CD4-positive, alpha-beta T cell treated with Interleukin-4 for 4 hours (primary cell): ENCODE measurements at places on chromosomes 12 and 14.

DNA sequence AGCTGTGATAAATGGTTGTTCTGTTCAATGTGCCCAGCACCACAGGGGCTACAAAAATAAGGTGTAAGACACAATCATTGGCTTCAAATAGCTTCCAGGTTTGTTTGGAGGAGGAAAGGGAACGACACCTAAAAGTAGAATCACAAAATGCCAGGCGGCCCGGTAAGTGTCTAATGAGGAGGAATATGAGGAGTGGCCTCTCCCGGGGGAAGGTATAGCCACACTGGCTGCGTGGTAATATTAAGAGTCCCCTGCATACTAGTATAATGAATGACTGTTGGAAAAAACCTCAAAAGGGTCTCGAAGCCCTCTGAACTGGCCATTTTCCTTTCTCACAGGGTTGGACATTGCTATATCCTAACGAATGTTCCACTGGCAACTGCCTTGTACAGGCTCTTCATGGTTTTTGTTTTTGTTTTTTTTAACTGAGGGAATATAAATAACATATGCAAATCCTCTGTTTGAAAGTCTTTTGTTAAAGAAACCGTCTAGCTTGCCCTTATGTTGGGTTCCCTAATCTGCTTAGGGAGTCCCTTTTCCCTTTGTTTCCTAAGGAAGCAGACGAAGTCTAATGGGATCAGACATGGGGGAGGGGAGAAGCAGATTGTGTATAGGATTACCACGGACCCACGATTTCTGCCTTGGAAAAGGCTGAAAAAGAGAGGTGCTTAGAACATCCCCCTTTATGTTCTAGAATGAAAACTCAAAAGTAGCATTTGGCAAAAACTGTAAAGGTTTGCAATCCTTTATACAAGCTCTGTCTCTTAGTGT is 4.2 kb downstream of the CCDC60 start:
- no peak for DNase-seq

GRCh38 chr12:90679674-90680073 is 275.3 kb downstream of the CCER1 start:
- no peak for DNase-seq

DNA sequence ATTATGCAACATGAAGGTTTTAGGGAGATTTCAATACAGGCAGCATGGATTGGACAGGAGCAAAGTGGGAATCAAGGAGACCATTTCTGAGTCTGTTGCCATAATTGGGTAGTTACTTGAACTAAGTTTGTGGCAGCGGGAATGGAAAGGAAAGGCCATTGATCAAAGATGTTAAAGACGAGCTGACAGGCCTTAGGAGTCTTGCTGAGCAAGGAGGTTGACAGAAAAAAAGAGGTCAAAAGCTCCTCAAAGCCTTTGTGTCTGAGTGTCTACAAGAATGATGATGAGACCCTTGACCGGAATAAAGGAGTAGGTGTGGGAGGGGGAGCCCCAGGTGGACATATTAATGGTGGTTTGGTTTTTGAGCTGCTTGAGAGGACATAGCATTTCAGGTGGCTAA is 9.4 kb downstream of the PLEKHA5 start:
- DNase-seq = no peak

GRCh38 chr12:92010368-92010767 is 135.3 kb downstream of the BTG1 start:
- no peak for DNase-seq

GRCh38 chr12:79451365-79451764 is 239.4 kb downstream of the PAWR start:
- no peak for DNase-seq

DNA sequence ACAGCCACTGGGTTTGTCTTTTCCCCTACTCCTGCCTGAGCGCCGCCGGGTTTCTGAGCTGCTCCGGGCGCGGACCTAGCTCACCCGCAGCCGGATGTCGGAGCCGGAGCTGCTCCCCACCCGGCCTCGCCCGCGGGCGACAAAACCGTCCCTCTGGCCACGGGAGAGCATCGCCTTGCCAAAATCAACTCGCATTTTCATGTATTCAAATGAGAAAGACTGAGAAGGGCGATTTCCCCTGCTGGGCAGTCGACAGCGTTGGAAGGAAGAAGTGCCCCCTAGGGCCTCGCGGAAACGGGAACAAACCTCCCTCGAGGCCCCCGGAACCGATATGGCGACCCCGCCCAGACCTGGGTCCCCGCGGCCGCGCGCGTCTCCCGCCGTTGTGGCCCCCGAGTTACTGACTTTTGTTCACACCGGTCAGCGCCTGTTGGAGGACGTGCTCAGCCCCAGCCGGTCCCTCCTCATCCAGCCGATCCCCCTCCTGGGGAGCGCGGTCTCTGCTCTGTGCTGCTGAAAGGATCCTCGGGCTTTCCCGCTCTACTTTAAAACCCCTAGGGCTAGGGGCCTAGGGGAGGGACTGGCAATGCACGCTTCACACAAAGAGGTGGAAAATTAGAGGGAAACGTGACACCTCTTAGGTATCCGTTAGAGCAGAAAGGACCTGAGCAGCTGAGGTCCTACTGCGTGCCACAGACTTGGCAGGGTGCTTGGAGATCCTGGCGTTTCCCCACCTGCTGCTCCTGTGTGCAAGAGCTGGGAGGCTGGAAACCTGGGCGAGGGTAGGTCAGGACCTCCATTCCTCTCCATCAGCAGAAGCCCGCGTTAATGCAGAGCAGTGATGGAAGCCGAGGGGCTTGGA is 4.3 kb downstream of the TTC6 start:
- no peak for DNase-seq

DNA sequence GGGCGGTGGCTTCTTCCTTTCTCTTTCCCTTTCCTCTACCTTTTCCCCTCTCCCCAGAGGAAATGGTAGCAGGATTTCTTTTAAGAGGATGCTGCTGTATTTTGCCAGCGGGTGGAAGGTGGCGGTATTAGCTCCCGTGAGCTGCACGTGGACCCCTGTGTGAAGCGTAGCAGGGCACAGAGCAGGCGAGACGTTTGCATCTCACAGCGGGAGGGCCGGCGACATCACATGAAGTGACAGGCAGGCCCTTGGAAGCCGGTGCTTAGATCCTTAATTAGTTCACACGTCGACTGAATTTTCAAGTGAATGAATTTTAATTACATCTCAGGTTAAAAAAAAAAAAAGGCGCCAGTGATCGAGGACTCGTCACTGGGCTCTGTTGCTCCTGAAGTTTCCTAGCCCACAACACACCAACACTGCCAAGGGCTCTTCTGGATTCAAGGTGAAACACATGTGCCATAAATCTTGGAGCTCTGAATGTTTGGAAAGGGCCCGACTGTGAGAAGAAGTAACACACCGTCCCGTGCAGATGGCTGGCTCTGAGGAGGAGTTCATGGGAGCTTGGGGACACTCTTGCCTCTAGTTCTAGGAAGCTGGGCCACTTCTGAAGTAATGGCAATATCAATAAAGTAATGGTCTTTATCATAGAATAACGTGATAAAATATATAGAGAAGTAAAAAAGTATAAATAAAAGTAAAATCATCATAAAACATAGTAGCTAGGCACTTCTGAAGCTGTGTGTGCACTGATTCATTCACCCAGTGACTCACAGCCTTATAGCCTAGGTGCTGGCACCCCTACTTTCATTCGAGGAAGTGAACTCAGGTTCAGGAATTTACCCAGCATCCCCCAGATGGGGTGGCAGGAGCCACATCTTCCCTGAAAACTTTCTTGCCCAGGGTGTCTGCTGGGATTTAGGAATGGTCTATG is 75.3 kb downstream of the AACS start:
- DNase-seq = no peak

GRCh38 chr12:123040106-123040505 is 59.6 kb downstream of the ARL6IP4 start:
- DNase-seq = no peak

- no peak for DNase-seq
These were observed 28.3 kb downstream of the LRCOL1 start for GRCh38 chr12:132582058-132582420.

DNA sequence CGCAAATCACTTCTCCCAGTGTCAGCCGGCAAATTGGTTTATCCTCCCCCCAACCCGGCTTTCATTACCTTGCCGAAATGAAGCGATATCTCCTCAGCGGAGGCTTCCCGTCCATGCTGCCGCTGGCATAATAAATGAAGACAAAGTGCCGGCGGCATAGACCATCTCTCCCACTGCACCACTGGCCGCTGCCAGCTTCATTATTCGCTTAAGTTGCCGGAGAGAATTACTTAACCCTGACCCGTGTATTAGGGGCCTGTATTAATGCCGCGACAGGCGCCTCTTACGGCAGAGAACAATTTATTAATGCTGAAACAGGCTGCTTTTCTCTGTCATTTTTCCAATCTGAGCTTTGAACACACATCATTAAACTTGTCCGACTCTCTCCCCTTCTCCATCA is 17.5 kb upstream of the GPATCH2L start:
- DNase-seq = no peak

DNA sequence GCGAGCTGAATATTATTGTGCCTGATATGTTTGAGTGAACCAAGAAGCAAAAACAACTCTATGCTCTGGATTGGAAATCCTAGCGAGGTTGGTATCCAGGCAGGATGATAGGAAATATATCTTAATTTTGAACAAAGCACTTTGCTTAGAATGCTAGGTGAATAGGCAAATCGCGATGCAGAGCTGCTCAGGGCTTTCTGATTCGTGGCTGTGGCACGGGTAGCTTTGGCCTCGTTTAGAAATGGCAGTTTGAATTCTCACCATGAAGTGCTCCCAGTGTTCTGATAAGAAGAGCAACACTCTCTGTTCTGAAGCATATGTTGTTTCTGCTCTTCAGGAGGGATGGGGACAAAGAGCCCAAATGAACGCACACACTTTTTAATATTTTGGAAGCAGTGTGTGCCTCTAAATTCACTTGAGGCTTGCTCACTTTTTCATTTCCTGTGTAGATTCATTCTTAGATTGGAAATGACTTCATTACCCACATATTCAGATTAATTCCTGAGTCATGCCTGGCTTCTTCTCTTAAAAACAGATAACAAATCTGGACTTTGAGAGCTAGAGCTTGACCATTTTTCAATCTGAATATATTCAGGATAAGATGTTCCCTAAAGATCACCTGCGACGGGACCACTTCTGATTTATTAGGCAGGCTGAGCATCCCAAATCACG is 200.9 kb downstream of the RPAP3 start:
- DNase-seq = no peak

- DNase-seq = no peak
These were observed 10.4 kb upstream of the FBLN5 start for GRCh38 chr14:91957876-91958313.

DNA sequence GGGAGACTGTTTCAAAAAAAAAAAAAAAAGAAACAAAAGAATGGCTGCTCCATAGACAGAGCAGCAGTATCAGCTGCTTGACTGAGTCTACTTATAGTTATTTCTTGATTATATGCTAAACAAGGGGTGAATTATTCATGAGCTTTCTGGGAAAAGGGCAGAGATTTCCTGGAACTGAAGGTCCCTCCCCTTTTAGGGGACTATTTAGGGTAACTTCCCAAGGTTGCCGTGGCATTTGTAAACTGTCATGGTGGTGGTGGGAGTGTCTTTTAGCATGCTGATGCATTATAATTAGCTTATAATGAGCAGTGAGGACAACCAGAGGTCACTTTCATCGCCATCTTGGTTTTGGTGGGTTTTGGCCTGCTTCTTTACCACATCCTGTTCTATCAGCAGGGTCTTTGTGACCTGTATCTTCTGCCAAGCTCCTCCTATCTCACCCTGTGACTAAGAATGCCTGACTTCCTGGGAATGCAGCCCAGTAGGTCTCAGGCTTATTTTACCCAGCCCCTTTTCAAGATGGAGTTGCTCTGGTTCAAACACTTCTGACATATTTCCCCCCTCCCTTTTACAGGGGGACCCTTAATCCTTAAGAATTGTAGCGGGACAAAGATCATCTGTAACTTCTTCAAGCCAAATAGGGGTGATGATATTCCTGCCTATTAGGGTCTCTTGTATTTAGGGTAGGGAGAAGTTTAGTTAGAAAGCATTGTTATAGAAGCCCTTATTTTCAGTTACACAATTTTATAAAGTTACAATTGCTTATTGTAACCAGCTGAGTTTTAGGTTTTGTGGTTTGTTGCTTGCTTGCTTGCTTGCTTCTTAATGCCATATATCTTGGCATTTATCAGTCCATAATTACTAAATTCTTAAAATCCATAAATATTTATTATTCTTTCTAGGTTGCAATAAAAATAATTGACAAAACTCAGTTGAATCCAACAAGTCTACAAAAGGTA is 42.5 kb downstream of the MARK3 start:
- DNase-seq = peak; percentile 51

GRCh38 chr12:84507956-84508850 is 404.4 kb downstream of the SLC6A15 start:
- DNase-seq = no peak

GRCh38 chr12:29899212-29899931 is 115.6 kb upstream of the TMTC1 start:
- DNase-seq = no peak

- DNase-seq = no peak
These were observed 65.2 kb downstream of the ERH start for GRCh38 chr14:69332782-69333395.

GRCh38 chr14:25464772-25465171 is 414.8 kb upstream of the STXBP6 start:
- DNase-seq = no peak

GRCh38 chr12:106118-106591 is 39.6 kb downstream of the IQSEC3 start:
- DNase-seq = no peak

GRCh38 chr14:75827331-75827730 is 154.5 kb downstream of the TGFB3 start:
- DNase-seq = no peak

DNA sequence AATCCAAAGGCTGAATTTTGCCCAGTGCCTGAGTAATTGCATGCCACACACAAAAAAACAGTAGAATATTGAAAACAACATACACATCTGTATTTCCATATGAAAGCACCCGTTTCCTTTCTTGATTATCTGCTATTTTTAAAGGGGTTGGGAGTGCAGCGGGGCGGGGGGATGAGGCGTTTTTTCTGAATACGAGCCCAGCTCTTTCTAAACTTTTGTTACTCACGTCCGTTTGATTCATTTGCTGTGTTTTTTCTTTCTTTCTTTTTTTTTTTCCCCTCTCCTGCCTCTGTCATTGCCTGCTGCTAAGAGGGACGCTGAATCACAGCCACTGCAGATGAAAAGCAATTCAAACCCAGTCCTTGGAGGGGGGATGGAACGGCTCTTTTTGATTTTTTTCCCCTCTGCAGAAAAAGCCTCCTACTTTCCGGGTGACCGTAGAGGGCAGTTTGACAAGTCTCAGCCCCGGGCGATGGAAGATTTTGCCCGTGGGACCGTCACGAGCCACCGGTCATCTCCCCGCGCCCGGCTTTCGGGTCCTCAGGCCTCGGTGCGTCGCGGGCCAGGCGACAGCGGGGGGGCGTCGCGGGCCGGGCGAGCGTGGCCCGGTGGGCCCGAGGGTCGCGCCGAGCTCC is 572 bp upstream of the RASSF8 start:
- no peak for DNase-seq

GRCh38 chr14:81309511-81309910 is 88.8 kb upstream of the GTF2A1 start:
- no peak for DNase-seq

DNA sequence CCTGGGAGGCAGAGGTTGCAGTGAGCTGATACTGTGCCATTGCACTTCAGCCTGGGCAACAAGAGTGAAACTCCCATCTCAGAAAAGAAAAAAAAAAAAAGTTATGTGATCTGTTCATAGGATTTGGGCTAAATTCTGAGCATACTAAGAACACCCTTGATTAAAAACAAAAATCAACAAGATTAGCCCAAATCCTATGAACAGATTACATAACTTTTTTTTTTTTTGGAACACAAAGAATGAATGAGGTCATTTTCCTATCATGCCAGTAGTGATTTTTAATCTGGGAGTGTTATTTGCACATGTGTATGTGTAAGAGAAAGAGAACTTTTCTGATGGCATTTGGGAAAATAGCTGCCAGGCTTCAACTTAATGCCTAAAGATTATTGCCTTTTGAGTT is 208.7 kb downstream of the ERC1 start:
- no peak for DNase-seq
